ENCODE measurements at places on chromosomes 7 and 10.

- no peak for DNase-seq
Measured at GRCh38 chr10:4250587-4250887, 465.5 kb upstream of the KLF6 start.

DNA sequence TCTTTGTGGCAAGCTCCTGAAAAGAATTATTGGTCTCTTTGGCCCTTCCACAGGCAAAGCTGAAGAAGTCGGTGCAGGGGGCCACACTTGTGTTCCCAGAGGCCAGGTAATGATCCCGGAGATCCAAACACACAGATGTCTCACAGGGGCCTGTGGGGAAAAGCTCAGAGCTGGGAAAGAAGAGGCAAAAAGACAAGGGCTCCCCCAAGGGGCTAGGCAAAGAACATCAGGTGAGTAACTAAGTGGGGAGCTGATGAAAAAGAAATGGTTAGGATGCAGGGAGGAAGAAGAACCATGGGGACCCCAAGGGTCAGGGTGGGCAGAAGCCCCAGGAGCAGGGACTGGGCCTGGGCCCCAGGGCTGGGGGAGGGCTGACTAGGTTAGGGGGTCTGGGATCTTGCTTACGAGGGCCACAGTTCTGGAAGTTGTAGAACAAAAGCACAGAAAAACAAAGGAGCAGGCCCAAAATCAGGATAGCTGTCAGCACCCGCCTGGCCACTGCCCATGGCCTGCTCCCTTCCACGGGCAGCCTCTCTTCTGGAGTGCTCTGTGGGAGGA, 1.1 kb downstream of the KEL start:
- DNase-seq, result no peak

DNA sequence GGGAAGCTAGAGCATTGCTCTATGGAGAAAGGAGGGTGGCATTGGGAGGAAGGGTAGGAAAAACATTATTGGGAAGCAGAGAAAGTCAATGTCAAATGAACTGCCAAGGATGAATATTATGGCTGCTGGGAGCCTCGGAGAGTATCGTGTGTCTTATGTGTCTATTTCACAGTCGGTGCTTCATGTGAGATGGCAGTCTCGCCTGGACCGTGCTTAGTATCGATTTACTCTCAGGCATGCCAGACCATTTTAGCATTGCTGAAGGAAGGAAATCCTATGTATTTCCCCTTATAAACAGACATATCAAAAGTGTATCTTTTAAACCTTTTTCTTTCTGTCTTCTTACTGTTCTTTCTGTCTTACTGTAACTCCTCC, 612.6 kb downstream of the AUTS2 start:
- DNase-seq, result no peak

DNA sequence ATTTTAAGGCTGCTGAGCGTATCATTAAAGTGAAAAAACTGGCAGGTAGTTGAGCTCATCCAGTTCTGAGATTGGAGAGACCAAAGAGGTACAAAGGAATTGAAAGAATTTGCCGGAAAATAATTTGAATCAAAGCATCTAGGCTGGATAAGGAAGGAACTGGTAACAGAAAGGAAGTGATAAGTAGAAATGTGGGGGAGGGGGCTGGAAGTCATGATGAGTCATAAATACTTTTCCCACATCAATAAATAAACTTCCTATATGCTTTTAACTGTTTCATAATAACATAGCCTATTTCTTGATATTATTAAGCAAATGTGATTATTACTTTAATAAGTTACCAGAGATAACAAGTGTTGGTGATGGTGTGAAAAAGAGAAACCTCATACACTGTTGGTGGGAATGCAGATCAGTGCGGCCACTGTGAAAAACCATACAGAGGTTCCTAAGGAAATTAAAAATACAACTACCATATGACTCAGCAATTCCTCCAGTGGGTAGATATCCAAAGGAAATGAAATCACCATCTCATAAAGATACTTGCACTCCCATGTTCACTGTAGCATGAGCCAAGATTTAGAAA, 27.0 kb downstream of the ZNF438 start:
- DNase-seq, result no peak

GRCh38 chr10:5628451-5629302, 37.7 kb downstream of the ASB13 start:
- DNase-seq, result no peak

DNA sequence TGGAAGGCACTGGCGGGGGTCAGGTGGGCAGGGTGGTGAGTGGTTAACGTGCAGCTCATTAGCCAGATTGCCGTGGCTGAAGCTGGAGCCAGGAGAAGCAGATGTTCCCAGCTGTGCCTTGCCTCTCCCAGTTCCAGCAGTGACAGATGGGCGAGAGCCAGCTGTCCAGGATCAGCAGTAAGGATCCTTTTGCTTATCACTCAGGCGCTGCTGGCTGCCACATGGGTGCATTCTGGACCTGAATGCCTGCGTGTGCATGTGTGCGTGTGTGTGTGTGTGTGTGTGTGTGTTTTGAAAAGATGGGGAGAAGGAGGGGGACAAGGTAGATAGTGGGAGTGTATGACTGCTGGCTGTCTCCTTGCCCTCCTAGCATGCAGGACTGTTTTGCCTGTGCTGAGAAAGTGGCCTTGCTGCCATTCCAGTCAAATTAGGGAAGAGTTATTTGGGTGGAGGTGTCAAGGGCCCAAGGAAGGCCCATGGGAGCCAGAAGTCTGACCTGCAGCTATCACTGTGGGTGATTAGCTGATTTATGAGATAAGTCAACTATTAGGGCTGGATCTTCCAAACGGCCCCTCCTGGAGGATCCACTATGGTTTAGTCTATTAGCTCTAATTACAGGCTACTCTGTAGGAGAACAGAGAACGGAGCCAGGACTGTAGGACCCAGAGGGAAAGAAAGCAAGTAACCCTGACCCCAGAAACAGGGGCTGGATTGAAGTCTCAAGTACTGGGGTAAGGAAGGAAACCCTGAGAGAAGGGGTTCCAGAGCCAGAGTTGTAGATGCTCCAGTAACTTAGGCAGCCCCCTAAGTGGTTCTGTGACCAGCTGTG, 3.3 kb downstream of the EPHA1 start:
- no peak for DNase-seq

DNA sequence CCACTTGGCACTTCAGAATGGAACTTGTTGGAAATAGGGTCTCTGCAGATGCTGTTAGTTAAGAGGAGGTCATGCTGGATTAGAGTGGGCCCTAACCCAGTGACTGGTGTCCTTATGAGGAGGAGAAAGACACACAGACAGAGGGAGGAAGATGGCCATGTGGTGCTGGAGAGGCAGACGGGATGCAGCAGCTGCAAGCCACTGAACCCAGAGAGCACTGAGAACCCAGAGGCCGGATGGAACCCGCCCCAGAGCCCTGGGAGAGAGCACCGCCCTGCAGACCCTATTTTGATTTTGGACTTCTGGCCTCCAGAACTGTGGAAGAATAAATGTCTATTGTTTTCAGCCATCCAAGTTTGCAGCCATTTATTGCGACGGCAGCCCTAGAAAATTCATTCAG, 58.0 kb upstream of the EBF3 start:
- DNase-seq, result no peak

DNA sequence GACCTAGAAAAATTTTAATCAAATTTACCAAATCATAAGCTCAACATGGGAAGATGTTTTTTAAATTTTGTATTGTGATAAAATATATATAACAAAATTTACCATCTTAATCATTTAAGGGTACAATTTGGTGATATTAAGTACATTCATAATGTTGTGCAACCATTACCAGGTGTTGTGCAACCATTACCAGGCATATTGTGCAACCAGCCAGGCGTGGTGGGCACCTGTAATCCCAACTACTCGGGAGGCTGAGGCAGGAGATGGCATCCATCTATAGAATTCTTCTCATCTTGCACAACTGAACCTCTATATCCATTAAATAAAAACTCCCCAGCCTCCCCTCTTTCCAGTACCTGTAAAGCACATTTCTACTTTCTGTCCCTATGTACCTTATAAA, 124.5 kb upstream of the SLC13A1 start:
- DNase-seq, result no peak
